ENCODE measurements at places on chromosomes 1 and 21.
A peak's percentile ranks its signal among the peaks of the same experiment; 100 is the strongest.

DNA sequence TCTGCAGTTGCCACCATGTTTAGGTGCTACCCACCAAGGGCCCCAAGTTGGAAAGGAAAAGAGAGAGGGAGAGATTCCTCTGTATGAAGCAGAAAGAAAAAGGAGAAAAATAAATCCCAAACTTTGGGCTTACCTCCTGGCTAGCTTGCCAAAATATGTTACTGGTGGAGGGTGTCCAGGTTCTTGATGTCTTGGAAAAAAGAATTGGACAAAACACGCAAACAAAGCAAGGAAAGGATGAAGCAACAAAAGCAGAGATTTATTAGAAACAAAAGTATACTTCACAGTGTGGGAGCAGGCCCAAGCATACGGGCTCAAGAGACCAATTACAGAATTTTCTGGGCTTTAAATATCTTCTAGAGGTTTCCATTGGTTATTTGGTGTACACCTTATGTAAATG lies 204.5 kb upstream of the LRRC7 start:
- DNase-seq, result no peak

GRCh38 chr1:41754540-41754939 lies 164.2 kb downstream of the HIVEP3 start:
- peak; percentile 63 for DNase-seq

DNA sequence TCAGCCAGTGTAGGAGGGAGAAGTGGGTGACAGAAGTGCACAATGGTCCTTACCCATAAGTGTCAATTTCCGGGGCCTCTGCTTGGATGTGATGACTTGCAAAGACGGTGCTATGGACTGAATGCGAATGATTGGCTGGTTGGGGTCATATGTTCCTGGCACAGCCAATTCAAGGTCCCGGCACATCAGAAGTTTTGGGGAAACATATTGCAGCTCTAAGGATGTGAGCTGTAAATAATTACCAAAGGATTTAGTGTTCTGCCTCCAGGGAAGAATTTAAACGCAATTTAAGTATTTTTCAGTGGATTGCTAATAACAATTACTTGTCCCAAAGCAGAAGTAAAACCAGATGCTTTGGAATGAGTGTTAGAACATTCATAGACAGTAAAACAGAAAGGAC lies 26.9 kb upstream of the EXOSC10 start:
- DNase-seq, result no peak

GRCh38 chr1:21756393-21757089 lies 26.4 kb downstream of the USP48 start:
- DNase-seq, result no peak

- DNase-seq, result no peak
Observed at GRCh38 chr1:191575180-191575579, 583.1 kb upstream of the RGS18 start.

- DNase-seq, result no peak
Observed at GRCh38 chr1:71650119-71650518, 569.3 kb upstream of the ZRANB2 start.

- DNase-seq, result no peak
Observed at GRCh38 chr21:29939104-29939923, 482 bp downstream of the GRIK1 start.

GRCh38 chr1:244436336-244437085 lies 15.2 kb downstream of the ADSS2 start:
- no peak for DNase-seq

GRCh38 chr1:215475796-215476481 lies 91.2 kb upstream of the KCTD3 start:
- DNase-seq, result no peak

DNA sequence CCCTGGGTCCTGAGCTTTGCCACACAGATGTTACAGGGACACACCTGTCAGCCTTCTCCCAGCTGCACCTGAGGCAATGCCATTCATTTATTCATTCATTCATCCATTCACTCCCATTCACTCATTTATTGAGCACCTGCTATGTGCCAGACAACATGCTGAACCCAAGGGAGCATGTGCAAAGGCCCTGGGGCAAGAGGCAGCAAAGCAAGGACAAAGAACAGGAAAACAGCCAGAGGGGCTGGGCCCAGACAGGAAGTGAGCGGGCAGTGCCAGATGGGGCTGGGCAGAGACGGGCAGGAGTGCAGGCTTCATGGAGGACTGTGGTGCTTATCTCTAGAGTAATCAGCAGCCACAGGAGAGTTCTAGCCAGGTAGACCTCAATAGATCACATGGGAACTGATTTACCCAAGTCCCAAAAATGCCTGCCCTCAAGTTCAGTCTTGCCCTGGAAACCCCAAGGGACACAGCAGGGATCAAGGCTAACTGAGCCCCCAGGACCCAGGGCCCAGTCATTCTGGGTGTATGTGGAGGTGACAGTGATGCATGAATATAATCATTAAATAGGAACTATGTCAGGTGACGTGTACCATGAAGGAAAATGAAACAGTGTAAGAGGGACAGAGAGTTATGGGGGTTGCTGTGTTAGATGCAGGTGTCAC lies 530.3 kb downstream of the MATN1 start:
- no peak for DNase-seq

- no peak for DNase-seq
Observed at GRCh38 chr1:98662356-98662670, 792 bp downstream of the SNX7 start.

GRCh38 chr21:38861989-38862683 lies 56.4 kb downstream of the ETS2 start:
- no peak for DNase-seq

- peak; percentile 85 for DNase-seq
Observed at GRCh38 chr1:33180911-33181890, 642 bp downstream of the TRIM62 start.

- no peak for DNase-seq
Observed at GRCh38 chr1:175503538-175503937, 239.9 kb downstream of the TNR start.

DNA sequence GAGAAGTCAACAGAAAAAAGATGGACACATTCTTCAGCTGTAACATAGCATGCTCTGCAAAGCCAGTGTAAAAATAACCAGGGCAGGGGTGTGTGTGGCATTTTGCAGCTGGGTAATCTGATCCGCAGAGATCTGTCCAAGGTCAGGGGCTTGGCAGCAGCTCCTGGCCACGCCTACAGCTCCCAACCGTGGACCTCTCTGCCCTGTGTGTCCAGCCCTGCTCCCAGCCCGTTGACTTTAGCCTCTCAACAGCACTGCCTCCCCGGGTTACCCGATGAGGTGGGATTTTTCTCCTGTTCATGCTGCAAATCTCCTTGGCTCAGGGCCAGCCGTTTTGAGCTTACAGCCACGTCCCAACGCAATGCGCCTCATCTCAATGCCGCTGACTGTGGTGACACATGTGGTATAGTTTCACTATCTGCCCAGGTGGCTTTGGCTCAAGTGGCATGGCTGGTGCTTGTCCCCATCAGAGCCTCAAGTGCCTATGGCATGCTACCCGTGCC lies 68.1 kb downstream of the VWA5B1 start:
- DNase-seq, result no peak

DNA sequence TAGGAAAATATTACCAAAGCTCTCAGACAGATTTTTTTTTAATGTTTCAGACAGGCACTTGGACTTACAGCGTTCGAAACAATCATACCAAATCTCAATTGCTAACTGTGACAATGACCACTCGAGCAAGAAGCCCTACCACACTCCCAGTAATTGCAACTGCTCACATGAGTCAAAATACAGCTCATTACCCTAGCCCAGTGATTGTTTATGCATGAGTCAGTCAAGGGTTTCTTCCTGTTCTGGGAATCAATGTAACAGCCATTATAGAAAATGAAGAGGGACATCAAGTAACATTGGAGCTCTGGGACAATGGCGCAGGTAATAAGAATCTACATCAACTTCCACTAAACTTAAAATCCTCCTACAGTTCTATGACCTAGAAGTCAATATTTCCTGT lies 56.1 kb upstream of the SH3GLB1 start:
- DNase-seq, result no peak

GRCh38 chr1:68959461-68960030 lies 462.7 kb upstream of the DEPDC1 start:
- DNase-seq, result no peak

DNA sequence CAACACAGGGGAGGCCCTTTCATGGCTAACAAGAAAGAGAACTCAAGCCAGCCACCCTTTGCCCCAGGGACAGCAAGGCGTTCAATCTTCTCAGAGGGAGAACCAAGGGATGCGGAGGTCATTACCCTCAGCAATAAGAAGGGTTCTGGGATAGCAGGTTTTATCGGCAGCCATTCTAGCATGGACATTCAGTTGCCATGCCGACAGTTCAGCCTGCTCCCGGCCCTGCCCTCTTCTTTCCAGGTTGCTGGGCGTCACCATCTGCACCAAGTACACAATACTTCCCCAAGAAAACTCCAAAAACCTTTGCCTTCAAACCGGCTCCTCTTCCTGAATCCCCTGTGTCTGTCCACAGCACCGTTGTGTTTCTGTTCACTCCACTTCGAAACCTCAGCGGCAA lies 47.1 kb downstream of the SYT2 start:
- no peak for DNase-seq

DNA sequence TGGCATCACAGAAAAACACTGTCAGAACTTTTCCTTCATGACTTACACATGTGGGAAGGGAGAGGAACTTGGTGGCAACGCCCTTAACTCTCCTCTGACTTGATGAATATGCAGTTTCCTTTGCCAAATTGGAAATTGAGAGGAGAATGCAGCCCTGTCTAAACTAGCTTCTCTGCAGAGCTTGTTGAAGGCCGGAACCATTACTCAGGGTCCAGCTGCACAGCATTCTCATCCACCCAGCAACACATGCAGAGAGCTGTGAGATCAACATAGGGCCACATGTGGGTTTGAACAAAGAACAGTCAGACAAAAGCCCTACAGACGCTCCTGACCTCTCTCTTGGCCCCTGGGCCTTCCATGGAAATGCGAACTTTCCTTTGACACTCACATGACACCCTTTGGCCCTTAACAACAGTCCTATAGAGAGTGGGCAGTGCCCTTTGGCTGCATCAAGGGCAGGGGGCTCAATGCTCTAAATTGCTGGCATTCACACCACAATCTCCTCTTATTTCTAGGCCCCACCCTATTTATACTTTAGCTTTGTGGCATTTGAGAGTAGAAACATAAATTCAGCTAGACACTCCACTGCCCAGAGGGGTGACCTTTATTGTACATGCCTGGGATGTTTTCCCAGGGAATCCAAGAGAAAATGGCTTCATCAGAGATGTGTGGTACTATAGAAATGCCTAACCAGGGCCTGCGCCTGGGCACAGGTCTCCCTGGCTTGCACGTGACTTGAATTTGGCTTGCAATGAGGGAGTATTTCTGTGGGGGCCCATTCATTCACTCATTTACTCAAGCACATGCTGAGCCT lies 64.4 kb downstream of the CDC7 start:
- no peak for DNase-seq

DNA sequence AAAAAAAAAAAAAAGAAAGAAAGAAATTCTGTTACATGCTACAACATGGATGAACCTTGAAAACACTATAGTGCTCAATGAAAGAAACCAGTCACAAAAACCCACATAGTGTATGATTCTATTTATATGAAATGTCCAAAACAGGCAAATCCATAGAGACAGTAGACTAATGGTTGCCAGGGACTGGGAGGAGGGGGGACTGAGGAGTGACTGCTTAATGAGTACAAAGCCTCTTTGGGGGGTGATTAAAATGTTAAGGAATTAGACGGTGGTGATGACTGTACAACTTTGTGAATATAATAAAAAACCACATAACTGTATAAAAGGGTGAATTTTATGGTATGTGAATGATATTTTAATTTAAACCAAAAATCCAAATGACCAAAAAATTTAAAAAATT lies 116.0 kb upstream of the GUCA2B start:
- no peak for DNase-seq

DNA sequence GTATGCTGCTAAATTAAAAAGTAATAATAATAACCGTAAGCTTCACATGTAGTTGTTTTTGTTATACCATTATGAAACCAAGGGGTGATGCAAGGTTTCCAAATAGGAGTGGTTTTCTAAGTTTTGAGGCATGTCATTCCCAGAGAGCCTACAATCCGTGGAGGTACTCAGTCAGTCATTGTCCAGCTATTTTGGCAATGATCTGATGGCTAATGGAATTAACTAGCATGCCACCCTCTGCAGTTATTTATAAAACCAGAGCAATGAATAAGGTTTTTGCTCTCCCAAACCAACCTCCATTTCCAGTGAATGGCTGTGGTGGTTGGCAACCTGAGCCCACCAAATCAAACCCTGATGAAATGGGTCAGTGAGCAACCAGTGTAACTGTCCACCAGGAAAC lies 106.4 kb downstream of the TBX15 start:
- no peak for DNase-seq

- DNase-seq, result no peak
Observed at GRCh38 chr21:27190601-27191000, 223.7 kb upstream of the ADAMTS5 start.

- no peak for DNase-seq
Observed at GRCh38 chr1:183787704-183788103, 17.2 kb upstream of the RGL1 start.

DNA sequence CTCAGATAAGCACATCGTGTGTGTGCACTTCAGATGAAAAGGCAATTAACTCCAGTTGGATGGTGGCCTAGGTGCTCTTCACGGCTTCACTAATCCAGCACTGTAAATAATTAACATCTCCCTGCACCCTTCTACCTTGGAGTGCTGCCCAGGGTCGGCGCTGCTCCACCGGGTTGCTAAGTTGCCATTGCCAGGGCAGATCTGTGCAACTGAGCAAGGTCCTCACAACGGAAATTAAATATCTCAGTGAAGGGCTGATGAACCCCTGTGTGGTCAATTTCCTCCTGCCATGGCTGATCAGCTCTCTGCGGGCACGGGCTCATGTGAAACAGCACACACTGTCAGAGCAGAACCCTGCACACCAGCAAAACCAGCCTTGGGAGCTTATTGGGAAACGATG lies 63.2 kb downstream of the SYDE2 start:
- no peak for DNase-seq

DNA sequence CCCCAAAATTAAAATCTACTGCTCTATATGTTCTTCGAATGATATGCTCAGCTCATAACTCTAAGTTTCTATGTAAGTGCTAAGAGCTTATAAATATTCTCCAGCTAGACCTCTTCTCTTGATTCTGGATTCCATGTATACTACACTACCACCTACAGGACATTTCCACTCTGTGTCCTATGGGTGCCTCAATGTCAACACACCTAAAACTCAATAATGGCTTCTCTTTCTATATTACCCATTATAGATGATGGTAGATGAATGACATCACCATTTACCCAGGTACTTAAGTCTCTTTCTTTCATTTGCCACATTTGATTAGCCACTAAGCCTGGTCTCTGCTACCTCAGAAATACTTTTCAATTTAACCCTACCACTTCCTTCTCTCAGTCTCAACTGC lies 41.3 kb downstream of the TBX19 start:
- DNase-seq, result no peak

- no peak for DNase-seq
Observed at GRCh38 chr21:45393021-45393420, 11.9 kb upstream of the COL18A1 start.

GRCh38 chr1:950881-951280 lies 8.2 kb downstream of the NOC2L start:
- DNase-seq, result no peak

- DNase-seq, result peak; percentile 21
Observed at GRCh38 chr1:36083635-36084496, at the start of gene TEKT2. Gene TEKT2, plus strand, starts transcription at chr1:36084094. Its CDS starts 828 bp downstream, at chr1:36084922.

- DNase-seq, result no peak
Observed at GRCh38 chr1:214379236-214379970, 98.4 kb downstream of the SMYD2 start.

- no peak for DNase-seq
Observed at GRCh38 chr1:114782476-114782875, 2.0 kb upstream of the SIKE1 start.

Measured in activated T-cell treated with anti-CD3 and anti-CD28 coated beads, Interleukin-2, amount 50 U/mL, for 48 hours (primary cell).